ENCODE measurements at places on chromosomes 7 and 10.
A peak's percentile ranks its signal among the peaks of the same experiment; 100 is the strongest.

GRCh38 chr10:71354776-71355175 lies 35.7 kb downstream of the SLC29A3 start:
- no peak for DNase-seq

GRCh38 chr10:96576277-96576980 lies 10.4 kb downstream of the TM9SF3 start:
- no peak for DNase-seq

GRCh38 chr7:91045606-91046005 lies 218.6 kb upstream of the FZD1 start:
- DNase-seq: no peak

DNA sequence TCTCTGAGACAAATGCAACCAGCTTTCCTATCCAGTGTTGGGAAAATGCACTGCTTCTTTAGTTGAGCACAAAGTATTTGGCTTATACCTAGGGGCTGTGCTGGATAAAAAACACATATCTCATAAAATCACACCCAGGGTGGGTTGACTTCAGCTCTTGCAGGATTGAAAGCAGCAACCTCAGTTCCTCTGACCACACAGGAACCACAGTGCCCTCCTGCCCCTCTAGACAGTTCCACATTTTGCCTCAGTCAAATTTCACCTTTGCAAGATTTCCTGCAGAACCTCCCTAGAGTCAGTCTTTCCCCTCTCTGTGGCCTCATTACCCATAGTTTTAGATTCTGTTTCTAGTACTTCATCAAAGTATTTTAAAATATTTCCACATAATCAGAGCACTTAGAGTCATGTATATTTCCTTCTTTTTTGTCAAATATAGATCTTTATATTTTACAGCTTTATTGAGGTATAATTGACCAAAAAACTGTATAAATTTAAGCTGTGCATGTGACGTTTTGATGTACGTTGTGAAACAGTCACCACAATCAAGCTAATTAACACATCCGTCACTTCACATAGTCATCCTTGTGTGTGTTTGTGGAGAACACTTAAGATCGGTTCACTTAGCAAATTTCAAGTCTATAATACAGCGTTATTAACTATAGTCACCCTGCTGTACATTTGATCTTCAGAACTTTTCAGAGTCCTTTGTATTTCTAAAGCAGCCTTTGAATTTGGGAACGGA lies 37.0 kb upstream of the EGR2 start:
- no peak for DNase-seq

- DNase-seq: no peak
Observed at GRCh38 chr7:43591558-43592180, 8.8 kb downstream of the STK17A start.

DNA sequence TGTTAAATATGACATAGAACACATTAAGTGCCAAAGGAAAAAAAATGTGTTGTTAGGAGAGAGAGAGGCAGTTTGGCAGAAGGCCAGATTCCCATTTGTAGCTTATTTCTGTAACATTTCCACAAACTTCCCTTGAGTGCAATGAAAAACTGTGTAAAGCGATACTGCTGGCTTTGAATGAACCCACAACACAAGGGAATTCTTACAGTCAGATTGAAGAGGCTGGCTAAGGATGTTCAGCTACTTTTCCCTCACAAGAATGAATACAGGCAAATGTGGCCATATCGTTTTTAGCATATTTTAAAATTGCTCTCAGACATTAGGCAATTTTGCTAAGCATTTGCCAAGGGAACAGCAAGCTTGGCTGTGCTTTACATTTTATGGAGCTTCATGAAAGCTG lies 614.1 kb upstream of the FZD8 start:
- no peak for DNase-seq

GRCh38 chr10:23344241-23344841 lies at the start of gene C10orf67:
TSS of gene C10orf67 (minus strand) at chr10:23344797. CDS start at chr10:23344774, 23 bp downstream.
- DNase-seq: no peak

DNA sequence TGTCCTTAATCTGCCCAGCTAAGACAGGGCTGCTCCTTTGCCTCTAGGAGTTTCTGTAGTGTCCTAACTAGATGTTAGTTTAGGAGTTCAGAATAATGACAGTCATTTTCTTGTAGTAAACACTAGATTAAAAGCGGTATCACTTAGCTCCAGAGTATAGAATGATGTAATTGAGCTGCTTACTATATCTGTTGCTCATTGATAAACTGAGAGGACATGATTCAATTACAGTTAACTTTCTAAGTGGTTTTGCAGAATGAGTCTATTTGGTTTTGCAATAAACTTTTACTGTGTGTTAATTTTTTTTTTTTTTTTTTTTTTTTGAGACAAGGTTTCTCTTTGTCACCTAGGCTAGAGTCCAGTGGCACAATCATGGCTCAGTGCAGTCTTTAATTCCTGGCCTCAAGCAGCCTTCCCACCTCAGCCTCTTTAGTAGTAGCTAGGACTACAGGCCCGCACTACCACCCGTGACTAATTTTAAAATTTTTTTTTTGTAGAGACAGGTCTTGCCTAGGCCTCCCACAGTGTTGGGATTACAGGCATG lies 1.8 kb downstream of the STMP1 start:
- DNase-seq: no peak

GRCh38 chr10:132519382-132520176 lies 18.0 kb upstream of the INPP5A start:
- DNase-seq: peak; percentile 87

All from mesenteric fat pad (tissue), 1 donor.